EL (cell line): ENCODE measurements at places on chromosomes 16 and 17.

GRCh38 chr17:80768936-80769335 lies 222.7 kb upstream of the CHMP6 start:
- no peak for DNase-seq

- peak; percentile 63 for DNase-seq
Observed at GRCh38 chr16:74455619-74456289, 34.5 kb upstream of the CLEC18B start.

GRCh38 chr17:53168413-53168812 lies 654.3 kb upstream of the KIF2B start:
- DNase-seq, result no peak

DNA sequence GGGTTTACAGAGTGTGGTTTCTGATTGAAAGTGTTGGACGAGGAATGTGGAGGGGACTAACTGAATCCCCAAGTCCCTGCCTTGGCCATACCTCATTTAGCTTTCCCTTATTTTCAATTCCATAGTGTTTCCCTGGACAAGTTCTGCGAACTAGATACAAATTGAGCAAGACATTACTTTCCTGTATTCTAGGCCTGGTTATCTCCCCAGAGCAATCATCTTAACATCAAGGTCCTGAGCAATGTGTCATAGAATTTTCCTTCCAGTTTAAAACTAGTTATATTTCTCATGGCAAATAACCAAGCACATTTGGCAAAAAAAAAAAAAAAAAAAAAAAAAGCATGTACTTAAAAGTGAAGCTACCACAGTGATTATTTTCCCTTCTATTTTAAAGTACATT lies 330.1 kb downstream of the CDH11 start:
- no peak for DNase-seq

- no peak for DNase-seq
Observed at GRCh38 chr16:58516768-58517107, 1.4 kb downstream of the SETD6 start.
